ENCODE measurements at places on chromosomes 4 and X.

- no peak for DNase-seq
These were observed 99.6 kb upstream of the SORBS2 start for GRCh38 chr4:185911556-185912064.

DNA sequence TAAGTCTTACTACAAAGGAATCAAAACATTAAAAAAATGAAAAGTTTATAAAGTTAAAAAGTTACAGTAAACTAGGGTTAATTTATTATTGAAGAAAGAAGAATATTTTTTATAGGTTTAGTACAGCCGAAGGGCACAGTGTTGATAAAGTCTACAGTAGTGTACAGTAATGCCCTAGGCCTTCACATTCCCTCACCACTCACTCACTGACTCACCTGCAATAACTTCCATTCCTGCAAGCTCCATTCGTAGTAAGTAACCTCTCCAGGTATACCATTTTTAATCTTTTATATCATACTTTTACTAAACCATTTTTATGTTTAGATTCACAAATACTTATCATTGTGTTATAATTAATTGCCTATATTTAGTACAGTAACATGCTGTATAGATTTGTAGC, 307.5 kb upstream of the FAM241A start:
- DNase-seq: no peak

DNA sequence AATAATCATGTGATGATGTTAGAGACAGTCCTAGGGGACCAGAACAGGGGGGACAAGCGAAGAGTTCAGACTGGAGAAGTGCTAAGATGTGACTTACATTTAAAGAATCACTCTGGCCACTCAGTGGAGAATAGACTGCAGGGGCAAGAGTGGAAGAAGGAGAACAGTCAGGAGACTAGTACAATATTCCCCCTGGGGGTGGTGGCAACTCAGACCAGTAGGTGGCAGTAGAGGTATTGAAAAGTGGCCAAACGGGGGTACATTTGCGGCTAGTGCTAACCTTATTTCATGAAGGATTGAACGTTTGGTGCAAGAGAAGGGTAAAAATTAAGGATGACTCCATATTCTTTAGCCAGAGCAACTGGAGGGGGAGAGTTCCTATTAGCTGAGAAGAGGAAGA, 2.7 kb upstream of the BMX start:
- peak; percentile 36 for DNase-seq

DNA sequence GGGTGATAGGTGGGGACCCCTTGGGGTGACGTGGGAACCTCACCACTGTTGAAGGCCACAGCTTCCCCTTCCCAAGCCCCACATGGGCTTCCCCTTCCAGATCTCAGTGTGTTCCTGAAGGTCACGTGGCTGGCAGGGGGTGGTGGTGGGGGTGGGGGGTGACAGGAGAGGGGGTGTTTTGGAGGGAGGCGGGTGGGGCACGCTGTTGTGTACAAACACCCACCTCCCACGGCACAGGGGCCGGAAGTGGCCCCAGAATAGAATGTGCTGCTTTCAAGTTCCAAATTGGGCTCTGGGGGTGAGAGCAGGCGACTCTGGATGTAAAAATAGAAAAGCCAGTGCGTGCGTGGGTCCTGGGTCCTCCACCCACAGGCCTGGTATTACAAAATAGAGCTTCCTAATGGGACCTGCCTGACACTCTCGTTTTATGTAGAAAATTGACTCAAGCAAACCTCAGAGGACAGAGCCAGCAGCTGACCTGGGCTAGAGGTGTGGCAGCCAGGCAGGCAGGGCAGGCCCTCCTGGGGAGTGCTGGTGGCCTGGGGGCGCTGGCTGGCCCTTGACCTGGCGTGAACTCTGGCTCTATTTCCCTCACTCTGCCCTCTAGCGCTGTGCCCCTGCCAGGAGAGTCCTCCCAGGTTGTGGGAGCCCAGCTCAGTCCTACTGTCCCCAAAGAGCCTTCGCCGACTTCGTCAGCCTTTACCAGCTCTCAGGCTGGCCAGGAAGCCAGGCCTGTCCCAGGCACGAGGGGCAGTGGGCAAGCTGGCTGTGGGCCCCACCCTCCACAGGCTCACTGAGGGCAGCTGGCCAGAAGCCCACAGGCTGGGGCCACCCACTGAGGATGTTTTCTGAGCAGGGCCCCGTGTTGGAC, 5.4 kb upstream of the SH3BP2 start:
- no peak for DNase-seq

GRCh38 chr4:68338625-68339024, 11.3 kb downstream of the YTHDC1 start:
- DNase-seq: no peak

GRCh38 chr4:171024720-171025303, 788.4 kb upstream of the GALNTL6 start:
- no peak for DNase-seq

- no peak for DNase-seq
These were observed 60.4 kb downstream of the JADE1 start for GRCh38 chr4:128869776-128870509.

DNA sequence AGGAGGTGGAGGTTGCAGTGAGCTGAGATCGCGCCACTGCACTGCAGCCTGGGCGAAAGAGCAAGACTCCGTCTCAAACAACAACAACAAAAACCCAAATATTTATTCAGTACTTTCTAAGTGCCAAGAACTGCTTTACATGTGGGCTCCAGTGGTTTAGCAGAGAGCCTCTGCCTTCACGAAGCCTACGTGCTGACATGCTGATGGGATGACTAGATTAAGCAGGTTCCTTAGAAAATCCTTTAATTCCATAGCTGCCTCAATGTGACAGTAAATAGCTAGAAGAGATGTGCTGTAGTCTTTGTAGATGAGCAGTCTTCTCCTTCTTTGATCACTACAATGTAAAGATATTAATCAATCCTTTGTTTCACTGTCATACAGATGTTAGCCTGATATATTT, 49.6 kb downstream of the TAPT1 start:
- DNase-seq: no peak

DNA sequence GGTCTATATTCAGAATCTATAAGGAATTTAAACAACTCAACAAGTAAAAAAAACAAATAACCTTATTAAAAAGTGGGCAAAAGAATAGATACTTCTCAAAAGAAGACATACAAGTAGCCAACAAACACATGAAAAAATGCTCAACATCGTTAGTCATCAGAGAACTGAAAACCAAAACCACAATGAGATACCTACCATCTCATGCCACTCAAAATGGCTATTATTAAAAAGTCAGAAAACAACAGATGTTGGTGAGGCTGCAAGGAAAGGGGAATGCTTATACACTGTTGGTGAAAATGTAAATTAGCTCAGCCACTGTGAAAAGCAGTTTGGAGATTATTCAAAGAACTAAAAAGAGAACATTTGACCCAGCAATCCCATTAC, 201.6 kb downstream of the QDPR start:
- no peak for DNase-seq

DNA sequence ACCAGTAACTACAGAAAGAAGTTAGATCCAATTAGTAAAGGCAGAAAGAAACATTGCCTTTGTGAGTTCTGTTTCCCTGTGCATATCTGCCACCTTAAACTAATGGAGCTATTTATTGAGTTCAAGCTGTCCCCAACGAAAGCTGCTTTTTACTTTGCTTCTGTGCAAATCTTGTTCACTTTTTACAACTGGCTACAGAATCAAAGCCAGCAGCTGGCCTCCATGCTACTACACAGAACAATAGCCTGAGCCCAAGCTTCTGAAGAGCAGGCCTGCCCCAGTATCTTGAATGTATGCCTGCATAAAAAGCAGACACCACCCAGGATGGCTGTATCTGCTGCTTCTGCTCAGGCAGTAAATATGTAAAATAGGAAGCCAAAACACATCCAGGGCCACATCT, 28.1 kb downstream of the ANK2 start:
- DNase-seq: peak; percentile 58

GRCh38 chrX:123330229-123330942, 146.3 kb downstream of the GRIA3 start:
- no peak for DNase-seq

DNA sequence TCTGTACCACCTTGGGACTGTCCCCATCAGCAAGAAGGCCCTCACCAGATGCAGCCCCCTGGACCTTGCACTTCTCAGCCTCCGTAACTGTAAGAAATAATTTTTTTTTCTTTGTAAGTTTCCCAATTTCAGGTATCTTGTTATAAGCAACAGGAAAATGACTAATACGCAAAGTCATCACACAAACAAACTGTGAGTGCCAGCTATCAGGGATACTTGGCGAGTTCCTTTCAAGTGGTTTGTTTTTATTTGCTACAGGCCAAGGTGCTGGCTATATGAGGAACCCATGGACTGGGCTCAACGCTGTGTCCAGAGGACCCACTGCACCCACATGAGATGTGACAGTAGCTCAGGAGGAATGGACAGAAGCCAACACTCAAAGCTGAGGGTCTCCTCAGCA, 11.5 kb upstream of the GPM6B start:
- no peak for DNase-seq

GRCh38 chr4:60241866-60242265, 958.3 kb upstream of the ADGRL3 start:
- no peak for DNase-seq

DNA sequence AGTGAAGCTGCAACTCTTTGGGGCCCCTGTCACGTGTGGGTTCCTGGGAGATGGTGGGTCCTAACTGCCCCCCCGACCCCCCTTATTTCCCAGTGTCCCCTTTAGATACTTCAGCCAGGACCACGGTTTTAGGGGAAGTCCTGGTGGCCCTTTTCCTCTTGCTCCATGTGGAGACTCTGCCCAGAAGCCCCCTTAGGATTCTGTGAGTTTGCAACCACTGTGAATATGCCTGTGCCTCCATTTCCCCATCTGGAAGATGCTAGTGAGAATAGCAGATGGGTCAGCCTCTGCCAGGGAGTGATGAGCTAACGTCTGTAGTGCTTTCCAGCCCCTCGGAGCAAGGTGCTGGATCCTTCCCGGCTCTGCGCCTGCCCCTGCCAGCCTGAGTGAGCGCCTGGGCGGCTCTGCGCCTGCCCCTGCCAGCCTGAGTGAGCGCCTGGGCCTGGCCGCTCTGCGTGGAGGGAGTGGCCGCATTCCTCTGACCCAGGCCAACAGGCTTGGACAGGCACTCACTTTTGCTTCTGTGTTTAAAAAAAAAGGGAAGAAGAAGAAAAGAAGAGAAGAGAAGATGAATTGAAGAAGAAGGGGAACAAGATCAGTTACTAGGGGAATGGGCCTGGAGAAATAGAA, 6.7 kb upstream of the CITED1 start:
- DNase-seq: no peak

Measured in midbrain (tissue), 1 donor.